ENCODE measurements at places on chromosomes 1 and 21. TPM values are rescaled to one million over a fixed set of nuclear protein-coding genes. Genes with fewer than 3 reads are reported as not detected.

The VWA1 gene
- total RNA-seq: not detected

The TAS1R1 gene
- total RNA-seq: not detected

The RPE65 gene
- not detected for total RNA-seq

The PDE9A gene
- total RNA-seq: 22.4 TPM

The ETV3L gene
- total RNA-seq: not detected

The TTC22 gene
- total RNA-seq: not detected
